Vagina (tissue), 2 donors: ENCODE measurements at places on chromosomes 4 and X.

DNA sequence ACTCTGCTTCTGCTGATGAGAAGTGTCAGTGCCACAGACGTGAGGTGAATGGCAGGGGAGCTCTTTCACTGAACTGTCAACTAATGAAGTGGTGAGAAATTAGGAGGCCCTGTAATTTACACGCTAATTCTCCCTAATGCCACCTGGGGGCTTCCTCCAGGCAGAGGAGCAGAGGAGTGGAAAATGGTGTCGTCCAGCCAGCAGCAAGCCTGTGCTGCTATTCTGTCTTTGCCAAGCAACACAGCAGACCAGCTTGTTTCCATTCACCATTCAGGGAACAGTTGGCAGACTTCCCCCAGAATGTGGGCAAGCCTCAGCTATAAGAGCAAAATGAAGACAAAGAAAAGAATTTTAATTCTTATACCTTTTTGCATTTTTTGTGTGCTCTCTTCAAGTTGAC is 245.2 kb upstream of the TET2 start:
- DNase-seq: no peak

- DNase-seq: no peak
Observed at GRCh38 chr4:155712846-155713245, 46.0 kb upstream of the GUCY1B1 start.

DNA sequence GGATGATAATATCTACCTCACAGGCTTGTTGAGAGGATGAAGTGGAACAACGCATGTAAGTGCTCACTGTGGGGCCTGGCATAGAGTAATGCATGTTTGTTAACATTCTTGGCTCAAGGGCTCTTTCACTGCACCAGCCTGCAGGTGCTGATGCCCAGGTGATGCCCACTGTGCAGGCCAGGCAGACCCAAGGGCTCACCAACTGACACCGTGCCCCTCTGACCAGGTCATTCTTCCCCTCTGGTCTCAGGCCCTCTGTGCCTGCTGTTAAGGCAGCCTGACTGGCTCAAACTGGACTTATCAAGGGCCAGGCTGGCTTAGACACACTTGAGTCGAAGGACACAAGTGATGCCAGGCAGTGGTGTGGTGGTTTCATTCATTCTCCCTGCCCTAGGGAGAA is 90.5 kb downstream of the PJA1 start:
- no peak for DNase-seq

- no peak for DNase-seq
Observed at GRCh38 chrX:16566571-16566970, 83.4 kb upstream of the S100G start.

GRCh38 chr4:128527946-128528576 is 240.4 kb upstream of the PGRMC2 start:
- DNase-seq: no peak

- DNase-seq: no peak
Observed at GRCh38 chr4:74228691-74229640, 71.0 kb downstream of the MTHFD2L start.
